AG08396 (cell line): ENCODE measurements at places on chromosomes 5 and 9.

DNA sequence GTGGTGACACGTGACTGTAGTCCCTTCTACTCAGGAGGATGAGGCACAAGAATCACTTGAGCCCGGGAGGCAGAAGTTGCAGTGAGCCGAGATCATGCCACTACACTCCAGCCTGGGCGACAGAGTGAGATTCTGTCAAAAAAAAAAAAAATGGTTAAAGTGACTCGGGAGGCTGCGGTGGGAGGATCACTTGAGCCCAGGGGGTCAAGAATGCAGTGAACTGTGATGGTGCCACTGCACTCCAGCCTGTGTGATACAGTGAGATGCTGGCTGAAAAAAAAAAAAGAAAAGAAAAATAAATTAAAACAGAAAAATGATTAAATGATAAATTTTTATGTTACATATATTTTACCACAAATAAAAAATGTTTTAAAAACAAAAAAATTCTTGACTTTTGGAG, 51.9 kb downstream of the KLF4 start:
- no peak for DNase-seq

DNA sequence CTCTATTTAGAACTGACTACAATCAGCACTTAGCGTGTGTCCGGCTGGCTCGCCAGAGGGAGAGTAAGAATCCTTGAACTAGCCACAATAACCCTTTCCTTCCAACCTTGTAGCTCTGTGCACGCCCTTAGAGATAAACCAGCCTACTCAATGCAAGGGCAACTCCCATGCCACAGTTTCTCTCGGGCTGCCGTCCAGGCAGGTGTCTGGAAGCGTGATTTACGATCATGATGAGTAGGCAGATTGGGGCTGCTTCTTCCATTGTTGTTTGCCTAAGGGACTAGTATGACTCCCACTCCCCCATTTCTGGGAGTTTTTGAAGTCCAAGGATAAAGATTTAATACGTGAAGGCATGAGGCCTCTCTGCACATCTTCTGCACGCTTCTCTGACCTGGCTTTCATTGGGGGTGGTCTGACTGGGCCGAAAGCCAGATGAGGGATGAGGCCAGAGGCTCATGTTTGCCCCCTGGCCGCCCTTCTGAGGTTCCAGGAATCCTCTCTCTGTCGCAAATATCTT, 134.0 kb upstream of the MYO10 start:
- DNase-seq, result no peak

DNA sequence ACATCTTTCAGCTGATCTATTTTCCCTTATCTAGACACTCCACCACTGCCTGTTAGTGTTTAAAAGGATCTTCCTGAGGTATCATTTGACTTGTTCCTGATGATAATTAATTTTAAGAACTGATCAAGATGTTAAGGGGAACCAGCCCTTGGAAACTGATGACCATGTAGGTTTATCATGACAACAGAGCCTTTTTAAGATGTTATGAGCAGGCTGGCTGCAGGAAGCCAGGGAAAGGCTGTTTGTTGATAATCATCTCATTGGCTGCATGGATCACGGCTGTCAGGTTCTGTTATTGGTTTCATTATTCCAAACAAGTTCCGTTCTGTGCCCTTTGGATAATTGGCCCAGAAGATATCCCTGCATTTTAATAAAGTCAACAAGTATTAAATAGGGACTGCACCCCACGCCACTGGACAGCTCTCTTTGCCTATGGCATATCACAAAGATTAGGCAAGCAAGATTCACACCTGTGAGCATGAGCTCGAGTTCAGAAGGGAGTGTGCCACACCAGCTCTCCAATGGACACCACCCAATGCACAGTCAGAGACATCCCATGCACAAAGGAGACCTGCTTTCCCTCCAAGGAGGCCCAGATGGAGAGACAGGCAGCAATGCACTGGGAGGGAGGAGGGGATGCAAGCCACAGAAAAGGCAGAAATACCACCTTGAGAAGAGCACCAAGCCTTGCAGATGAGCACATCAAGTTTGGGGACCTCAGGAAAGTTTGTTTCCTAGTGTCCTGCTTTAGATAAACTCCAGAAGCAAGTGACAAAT, 88.7 kb downstream of the SPOCK1 start:
- no peak for DNase-seq

DNA sequence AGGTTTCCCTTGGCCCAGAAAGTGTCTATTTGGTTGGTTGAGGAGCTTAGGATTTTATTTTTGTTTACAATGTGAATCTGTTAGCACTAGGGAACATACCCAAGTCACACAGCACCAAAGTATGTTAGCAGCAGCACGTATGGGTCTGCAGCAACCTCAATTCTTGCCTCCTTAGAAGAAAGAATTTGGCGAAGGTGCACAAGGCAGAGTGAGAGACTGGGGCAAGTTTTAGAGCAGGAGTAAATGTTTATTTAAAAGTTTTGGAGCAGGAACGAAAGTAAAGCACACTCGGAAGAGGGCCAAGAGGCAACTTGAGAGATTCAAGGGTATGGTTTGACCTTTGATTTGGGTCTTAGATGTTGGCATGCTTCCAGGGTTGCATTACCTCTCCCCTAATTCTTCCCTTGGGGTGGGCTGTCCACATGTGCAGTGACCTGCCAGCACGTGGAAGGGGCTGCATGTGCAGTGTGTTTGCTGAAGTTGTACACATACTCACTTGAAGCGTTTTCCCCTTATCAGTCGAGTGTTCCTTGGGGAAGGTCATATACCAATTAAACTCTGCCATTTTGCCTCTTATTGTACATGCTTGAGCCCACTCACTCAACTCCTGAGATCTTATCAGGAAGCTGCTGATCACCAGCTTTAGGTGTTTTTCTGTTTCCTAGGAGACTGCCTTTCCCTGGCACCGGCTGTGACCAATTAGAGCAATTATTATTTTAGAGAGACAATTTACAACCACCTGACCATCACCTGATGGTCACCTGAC, 64.9 kb upstream of the SHC3 start:
- no peak for DNase-seq

DNA sequence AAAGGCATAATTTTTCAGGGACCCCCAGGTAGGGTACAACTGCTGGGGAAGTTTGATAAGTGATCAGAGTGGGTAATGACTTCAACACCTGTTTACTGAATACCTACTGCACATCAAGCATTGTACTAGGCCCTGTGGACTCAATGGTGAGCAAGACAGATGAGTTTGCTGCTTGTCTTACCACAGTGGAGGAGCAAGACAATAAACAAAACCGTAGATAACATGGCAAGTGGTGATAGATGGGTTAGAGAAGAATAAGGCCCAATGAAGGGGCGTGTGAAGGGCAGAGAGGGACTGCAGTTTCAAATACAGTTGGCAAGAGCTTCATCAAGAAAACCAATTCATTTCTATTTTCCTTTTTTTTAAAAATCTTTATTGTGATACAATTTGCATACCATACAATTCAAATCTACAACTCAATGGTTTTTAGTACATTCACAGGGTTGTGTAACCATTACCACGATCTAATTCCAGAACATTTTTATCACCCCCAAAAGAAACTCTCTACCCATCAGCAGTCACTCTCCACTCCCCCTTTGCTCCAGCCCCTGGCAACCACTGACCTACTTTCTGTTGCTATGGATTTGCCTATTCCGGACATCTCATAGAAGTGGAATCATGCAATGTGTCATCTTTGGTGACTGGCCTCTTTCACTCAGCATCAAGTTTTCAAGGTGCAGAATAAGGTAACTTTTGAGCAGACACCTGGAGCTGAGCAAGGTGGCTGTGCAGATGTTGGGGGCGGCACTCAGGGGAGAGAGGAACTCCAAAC, 31.9 kb upstream of the HAND1 start:
- no peak for DNase-seq

GRCh38 chr9:100167915-100168654, 69.0 kb downstream of the INVS start:
- DNase-seq, result peak; percentile 27

- DNase-seq, result no peak
Observed at GRCh38 chr9:96065482-96066251, 190.2 kb downstream of the ERCC6L2 start.
